MG63 (cell line): ENCODE measurements at places on chromosomes 6 and 20.

GRCh38 chr20:17925141-17925939 is 43.3 kb downstream of the SNX5 start:
- peak; percentile 22 for DNase-seq

- no peak for DNase-seq
Observed at GRCh38 chr20:10430000-10430466, 4.0 kb downstream of the MKKS start.

- DNase-seq: no peak
Observed at GRCh38 chr20:49433333-49433732, 49.1 kb downstream of the KCNB1 start.

DNA sequence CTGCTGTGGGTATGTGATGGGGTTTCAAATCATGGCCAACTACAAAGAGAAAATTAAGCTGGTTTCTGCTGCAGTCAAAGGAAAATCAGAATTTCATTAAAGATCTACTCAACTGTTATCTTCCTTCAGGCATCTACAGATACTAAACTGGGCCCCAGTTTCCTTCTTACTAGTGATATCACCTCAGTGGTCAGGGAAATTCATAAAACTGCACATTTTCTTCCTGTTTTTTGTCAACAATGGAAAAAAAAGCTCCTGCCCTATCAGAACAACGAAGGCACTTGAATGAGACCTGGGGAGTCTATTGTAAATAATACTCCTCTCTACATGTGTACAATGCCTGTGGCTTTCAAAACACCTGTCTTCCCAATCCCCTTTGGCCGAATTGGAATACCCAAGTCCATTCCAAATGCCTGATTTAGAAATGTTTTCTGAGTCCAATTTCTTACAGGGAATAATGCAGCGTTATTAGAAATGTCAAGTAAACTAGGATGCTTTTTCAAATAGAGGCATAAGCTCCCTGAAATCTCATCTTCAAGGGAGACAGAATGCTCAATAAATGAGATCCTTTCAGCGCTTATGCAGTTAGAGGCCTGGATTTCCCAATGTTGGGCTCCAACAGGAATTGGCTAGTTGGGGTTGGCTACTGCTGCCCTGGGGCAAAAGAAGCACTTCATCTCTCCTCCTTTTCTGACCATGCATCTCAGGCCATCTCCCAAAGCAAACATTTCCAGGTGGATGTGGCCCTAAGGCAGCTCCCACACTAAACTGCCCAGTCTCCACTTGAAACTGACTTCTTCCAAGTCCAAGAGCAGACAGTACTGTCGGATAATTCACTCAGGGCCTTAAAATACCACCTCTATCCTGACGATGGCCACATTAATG is 143.3 kb downstream of the NFATC2 start:
- DNase-seq: no peak

- no peak for DNase-seq
Observed at GRCh38 chr6:167462514-167463312, 137.8 kb downstream of the TTLL2 start.

- DNase-seq: no peak
Observed at GRCh38 chr6:12555781-12556180, 160.8 kb upstream of the PHACTR1 start.

DNA sequence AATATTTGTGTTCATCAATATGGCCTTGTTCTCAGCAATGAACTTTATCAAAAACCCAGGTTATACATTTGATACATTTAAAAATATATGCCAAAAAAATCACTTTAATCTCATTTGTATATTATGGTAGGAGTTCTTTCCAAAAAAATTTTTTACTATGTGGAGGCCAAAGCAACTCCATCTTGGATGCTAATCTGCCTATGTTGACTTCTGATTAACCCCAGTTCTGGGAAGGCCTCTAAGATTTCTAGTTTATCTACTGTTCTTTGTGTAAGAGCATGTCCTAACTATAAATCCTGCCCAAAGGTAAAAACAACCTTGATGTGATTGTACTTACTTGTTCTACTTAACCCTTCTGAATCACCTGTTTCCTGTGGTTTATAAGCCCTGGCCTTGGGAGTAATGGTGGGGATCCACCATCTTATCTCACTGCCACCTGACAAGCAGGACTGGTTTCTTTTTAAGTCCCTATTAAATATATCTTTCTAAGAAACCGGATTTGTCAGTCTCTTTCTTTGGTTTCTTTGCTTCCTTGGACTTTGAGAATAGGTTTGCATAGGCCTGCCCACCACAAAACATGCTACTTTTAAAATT is 46.7 kb downstream of the RNGTT start:
- no peak for DNase-seq

DNA sequence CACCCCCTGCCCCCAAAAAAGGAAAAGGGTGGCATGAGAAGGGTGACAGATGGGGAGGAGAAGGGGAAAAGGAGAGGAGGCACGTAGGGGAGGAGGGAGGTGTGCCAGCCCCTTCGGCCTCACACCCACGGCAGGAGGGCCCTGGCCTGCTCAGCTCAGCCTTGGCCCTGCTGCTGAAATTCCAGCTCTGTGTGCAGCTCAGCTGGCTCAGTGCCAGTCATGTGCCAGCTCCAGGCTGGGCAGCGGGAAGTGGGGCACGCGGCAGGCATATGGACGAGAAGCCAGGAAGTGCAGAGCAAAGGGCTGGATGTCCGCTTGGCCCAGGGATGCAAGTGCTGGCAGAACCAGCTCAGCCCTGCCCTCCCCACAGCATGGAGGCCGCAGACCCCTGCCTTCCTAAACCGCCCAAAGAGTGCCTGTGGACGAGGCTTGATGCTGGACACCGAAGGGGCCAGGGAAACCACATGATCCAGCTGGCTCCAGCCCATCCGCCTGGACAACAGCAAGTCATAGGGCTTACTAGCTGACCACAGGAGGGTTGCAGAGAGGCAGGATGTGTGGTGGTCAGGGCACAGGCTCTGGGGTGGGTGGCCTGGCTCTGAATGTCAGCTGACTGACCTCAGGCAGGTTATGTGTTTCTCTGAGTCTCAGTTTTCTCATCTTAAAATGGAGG is 60.2 kb downstream of the NOL4L start:
- peak; percentile 64 for DNase-seq

- no peak for DNase-seq
Observed at GRCh38 chr6:14309516-14309915, 191.9 kb downstream of the CD83 start.

DNA sequence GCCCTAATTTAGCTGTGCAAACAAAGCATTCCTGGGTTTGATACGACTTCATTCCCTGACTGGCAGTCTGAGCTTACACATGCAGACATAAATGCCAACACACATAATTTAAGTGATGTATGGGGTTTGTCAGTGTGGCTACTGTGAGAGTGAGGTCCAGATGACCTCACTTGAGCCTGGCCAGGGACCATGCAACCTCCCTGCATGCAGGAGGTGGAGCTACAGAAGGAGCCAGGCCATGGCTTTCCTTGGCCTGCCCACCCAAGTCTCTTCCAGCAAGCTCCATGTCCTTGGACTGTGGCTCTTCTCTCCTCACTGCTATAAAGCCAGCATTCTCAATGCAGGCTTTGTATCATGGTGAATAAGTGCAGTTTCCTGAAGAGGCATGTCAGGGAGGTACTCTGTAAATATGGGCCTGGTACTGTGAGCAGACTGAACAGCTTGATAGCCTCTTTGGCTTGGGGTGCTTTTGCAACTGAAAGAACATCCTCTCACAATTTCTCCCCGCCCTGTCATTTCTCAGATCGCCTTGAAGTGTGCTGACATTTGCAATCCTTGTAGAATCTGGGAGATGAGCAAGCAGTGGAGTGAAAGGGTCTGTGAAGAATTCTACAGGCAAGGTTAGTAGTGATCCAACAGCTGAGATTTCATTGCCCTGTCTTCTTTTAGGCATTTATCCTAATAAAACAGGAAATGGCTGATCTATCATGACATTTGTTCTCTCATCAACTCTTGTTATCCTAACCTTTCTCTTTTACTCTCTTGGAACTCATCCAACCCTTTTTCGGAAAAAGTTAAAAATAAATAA is 69.2 kb downstream of the MTFR2 start:
- no peak for DNase-seq

DNA sequence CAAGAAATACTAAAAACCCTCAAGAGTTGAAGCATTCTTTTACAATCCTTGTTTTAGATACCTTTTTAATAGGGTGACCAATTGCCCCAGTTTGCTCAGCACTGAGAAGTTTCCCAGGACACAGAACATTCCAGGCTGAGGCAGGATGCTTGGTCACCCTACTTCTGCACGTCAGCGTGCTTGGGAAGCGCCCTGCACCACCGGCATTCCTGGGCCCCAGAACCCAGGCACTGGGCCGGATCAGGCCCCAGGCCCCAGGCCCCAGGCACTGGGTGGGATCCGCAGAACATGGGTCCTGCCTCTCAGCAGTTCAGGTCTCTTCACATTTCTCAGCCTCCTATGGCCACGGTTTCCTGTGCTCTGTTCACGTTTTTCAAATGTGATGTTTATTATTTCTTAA is 213.8 kb upstream of the QKI start:
- DNase-seq: no peak

DNA sequence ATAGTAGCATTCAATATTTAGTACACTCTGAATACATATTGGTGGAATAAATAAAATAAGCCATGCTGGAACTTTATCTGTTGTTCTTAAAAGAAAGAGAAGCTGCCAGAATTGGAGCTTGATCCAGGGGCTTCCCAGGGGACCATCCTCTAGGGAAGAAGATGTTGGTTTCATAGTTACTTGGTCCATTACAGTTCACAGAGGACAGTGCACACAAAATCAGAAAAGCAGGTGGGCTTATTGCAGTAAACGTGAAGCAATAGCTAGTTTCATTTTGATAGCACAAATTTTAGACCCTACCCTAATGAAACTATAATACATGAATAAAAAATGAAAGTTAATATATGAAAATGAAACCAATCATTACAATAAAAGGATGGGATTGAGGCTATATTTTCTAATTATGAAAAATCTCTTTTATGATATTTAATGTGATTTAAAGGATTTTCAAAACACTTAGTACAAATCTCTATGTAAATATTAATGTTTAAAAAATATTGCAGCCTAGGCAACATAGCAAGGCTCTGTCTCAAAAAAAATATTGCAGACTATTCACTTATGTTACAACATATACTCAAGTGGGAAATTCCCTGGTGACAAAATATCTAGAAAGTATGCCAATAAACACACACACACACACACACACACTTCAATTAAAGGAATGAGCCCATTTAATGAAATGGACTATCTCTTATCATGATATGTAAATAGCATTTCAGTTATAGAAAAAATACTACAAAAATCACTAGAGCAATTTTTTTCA is 227.0 kb upstream of the MARCKS start:
- DNase-seq: no peak

- no peak for DNase-seq
Observed at GRCh38 chr6:150452428-150453243, 83.8 kb downstream of the IYD start.

DNA sequence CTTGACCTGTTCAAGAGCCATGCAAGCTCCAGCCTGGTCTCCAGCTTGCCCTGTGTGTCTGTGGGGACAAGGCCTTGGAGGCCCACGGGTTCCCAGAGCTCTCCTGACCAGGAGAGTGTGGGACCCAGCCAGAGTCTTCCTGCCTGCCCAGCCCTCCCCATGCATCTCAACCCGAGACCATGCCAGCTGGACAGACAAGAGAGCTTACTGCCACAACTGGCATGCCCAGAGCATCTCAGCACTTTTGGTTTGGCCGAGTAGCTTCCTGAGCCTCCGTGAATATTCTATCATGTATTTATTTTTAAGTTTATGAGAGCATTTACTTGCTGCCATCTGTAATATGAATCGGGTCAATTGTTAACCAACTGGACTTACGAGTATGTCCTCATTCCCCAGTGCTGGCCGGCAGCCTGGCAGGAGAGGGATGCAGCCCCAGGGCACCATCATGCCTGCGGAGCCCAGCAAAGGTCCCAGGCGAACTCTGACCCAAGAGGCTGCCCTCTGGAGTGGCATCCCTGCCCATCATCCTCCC is 14.9 kb downstream of the IP6K3 start:
- DNase-seq: peak; percentile 14

GRCh38 chr6:8268606-8269005 is 166.3 kb upstream of the EEF1E1 start:
- no peak for DNase-seq
